ENCODE measurements at places on chromosomes 6 and 20. TPM values are rescaled to one million over a fixed set of nuclear protein-coding genes. Genes with fewer than 3 reads are reported as not detected.

DNA sequence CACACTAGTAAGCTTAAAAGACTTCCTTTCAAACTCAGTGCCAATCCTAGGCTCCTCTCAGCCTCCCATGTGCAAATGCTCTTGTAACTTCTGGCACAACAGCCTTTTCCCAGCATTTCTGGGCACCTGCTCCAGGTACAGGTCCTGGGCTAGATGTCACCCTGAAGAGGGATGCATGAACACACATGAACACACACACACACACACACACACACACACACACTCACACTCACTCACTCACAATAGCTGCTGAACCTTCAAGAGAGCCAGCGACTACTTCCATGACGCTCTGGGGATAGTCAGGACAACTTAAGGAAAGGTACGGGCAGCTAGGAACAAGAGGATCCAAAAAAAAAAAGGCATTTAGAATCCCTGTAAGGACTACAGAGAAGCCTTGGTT lies 122.8 kb downstream of the INSM1 start:
- DNase-seq: no peak

DNA sequence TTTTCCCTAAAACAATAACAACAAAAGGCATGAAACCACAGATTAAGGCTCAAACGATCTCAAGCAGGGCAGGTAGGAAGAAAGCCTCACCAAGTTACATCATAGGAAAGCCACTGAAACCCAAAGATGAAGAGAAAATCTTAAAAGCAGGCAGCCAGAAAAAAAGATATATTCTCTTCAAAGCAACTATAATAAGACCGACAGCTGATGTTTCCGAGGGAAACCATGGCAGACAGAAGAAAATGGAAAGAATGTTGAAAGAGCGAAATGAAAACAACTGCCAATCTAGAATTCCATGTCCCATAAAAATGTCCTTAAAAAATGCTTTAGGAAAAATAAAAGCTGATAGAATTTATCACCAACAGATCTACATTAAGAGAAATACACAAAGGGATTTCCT lies 161.5 kb upstream of the THBS2 start:
- no peak for DNase-seq

Gene DUSP15
- total RNA-seq: not detected

DNA sequence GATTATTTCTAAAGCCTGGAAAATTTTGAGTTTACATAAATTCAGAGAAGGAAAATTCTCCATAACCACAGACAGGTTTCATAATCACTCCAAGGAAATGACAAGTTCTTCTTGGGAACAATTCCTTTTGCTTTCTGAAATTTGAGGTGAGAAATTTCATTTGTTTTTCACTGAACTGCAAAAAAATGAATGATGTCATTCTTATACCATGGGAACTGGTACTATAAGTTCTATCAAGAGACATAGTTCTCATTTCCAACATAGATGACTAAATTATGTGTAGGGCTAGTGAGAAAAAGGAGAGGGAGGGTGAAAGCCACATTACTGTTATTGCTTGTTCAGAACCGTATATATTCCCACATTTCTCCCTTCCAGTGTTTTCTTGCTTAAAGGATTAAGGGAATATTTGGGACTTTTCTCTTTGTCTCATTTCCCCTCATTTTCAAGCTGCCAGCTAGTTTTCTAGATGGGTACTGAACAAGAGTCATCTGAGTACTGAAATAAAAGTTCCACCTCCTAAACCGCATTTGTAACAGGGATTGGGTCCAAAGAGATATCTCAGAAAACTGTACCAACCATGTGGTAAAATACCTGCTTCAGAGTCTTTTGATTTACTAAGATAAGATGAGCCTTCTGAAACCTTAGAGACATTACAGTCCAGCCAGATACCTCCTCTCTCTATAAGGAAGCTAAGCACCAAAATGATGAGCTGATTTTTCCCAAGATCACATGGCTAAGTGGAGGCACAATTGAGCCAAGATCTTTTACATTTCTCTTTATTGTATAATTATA lies 144.3 kb upstream of the PRDM1 start:
- DNase-seq: no peak

GRCh38 chr6:17446713-17447112 lies 53.3 kb downstream of the CAP2 start:
- DNase-seq: no peak

Gene LINC00237
- not detected for total RNA-seq

DNA sequence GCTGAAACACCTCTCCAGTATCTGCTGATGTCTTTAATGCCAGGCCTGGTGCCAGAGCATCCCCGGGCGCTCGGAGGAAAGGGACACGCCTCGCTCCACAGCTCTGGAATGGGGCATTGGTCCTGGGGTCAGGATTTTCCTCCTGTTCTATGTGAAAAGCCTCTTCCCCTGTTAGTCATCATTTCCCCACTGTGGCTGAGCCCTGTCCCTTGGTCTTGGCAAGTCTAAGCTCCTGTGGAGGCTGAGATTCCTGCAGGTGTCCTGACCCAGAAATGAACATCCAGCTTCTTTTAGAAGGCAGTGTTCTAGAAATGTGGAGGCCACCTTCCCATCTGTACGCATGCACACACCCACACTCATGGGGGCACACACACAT lies 19.4 kb downstream of the SYNDIG1 start:
- DNase-seq: no peak

GRCh38 chr6:35494161-35494563 lies 2.7 kb downstream of the TEAD3 start:
- DNase-seq: peak; percentile 50

DNA sequence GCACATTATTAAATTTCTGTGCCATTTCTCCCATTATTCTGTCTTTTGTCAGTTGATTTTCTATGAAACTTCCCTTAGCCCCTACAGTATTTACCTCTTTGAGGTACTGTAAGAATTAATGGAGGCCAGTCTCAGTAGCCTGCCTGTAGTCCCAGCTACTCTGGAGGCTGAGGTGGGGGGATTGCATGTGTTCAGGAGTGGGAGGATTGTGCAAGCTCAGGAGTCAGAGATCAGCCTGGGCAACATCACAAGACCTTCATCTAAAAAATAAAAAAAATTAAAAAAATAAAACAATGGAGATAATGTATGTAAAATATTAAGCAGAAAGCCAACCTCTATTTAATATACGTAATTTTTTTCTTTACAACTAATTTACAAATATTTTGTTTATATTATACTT lies 77.8 kb downstream of the OR2B2 start:
- no peak for DNase-seq

GRCh38 chr6:12233693-12234571 lies 56.2 kb upstream of the EDN1 start:
- peak; percentile 90 for DNase-seq

Gene C6orf52
- total RNA-seq: not detected

- no peak for DNase-seq
Measured at GRCh38 chr6:105872249-105872648, 213.9 kb upstream of the PRDM1 start.

Gene EPB41L1
- total RNA-seq: 40.6 TPM

DNA sequence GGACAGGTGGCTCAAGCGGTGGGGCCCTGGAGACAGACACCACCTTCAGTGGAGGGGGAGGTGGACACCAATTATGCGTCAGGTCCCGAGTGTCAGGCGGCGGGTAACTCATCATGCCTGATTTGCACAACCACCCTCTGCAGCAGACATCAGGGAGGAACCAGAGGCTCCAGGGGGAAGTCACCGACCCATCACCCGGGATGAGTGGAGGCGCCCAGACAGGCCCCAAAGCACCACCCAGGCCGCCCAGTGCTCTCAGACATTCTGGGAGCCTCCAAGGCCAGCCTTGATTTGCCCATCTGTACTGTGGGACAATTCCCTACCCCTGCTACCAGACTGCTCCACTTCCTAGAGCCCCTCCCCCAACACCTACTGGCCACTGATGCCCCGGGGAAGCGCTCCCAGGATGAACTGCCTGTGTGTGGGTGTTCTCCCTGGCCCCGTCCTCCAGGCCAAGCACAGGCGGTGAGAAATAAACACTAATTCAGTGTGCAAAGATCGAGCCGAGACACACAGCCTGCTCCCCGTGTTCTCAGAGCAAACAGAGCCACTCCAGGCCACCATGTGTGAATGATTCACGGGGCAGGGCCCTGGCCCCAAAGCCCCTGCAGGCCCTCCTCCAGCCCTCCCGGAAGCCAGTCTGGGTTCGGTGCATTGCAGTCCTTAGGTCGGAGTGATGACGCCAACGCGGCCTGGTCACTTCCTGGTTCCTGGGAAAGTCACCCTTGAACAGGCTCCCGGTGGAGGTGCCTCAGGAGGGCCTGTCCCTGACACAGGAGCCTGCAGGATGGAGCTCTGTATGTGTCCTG lies 107.2 kb downstream of the ASXL1 start:
- DNase-seq: peak; percentile 90

Gene SEMG1
- not detected for total RNA-seq
